ENCODE measurements at places on chromosomes 2 and 18.

- no peak for DNase-seq
These were observed 383.0 kb upstream of the DCC start for GRCh38 chr18:51957001-51957400.

- no peak for DNase-seq
These were observed 324.9 kb upstream of the TCF4 start for GRCh38 chr18:55912919-55913318.

- DNase-seq: no peak
These were observed 119.0 kb upstream of the CDC42EP3 start for GRCh38 chr2:37790462-37790861.

DNA sequence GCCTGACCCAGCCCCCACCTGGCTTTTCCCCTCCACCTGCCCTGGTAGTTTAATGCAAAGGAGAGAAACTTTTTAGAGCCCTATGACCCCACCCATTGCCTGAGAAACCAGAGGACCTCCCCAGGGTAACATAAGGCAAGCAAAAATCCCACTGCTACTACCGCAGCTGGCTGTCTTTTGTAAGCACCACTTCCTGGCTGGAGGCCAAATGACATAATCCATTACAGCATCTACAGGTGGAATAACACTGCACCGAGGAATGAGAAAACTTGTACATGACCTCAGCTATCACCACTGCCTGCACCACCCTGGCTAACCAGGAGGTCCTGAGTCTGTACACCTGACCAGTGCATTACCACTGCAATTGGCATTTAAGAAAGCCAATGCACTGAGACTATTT is 149.6 kb upstream of the GALNT5 start:
- DNase-seq: no peak

- no peak for DNase-seq
These were observed 206.4 kb upstream of the SLC39A10 start for GRCh38 chr2:195450552-195451113.

GRCh38 chr2:49569176-49569575 is 414.9 kb upstream of the FSHR start:
- no peak for DNase-seq

DNA sequence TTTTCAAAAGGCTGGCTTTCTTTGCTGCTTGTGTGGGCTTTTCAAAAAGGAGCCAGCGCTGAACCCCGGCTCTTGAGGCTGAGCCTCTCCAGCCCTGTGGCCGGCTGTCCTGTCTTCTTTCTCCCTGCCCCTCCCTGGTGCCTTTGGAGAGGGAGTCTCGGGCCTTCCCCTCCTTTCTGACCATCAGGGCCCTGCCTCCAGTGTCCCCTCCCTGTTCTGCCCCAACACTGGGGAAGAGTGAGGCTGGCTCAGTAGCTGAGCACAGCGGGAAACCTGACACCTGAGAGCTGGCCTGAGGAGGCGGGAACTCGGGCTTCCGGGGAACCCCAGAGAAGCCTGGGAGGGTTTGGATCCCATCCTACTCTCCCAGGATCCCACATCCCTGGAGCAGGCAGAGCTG is 232.1 kb downstream of the LOXHD1 start:
- DNase-seq: no peak

DNA sequence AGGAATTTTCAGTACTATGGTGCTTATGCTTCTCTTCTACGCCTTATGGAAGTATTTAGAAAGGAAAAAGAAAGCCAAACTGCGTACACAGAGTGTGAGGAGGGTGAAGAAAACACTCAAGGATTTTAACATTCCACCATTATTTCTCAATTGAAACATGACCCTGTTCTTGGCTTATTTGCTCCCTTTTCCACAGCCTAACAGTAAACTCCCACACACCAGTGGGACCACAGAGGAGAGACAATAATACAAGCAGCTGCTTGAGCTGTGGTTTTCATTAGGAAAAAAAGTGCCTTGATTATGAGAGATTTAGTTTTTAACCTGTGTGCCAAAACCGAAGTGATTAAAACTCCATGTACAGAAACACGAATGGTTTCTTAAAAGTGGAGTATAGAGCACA is 134.3 kb downstream of the MEP1B start:
- DNase-seq: no peak

- DNase-seq: no peak
These were observed 8.5 kb downstream of the TYW5 start for GRCh38 chr2:199946836-199947235.

GRCh38 chr2:112151701-112152440 is 13.7 kb downstream of the FBLN7 start:
- DNase-seq: no peak

GRCh38 chr2:124325667-124326440 is 300.8 kb downstream of the CNTNAP5 start:
- DNase-seq: no peak

GRCh38 chr2:101720732-101721131 is 23.2 kb downstream of the MAP4K4 start:
- DNase-seq: no peak

- no peak for DNase-seq
These were observed 746 bp upstream of the IL37 start for GRCh38 chr2:112910219-112910618.

DNA sequence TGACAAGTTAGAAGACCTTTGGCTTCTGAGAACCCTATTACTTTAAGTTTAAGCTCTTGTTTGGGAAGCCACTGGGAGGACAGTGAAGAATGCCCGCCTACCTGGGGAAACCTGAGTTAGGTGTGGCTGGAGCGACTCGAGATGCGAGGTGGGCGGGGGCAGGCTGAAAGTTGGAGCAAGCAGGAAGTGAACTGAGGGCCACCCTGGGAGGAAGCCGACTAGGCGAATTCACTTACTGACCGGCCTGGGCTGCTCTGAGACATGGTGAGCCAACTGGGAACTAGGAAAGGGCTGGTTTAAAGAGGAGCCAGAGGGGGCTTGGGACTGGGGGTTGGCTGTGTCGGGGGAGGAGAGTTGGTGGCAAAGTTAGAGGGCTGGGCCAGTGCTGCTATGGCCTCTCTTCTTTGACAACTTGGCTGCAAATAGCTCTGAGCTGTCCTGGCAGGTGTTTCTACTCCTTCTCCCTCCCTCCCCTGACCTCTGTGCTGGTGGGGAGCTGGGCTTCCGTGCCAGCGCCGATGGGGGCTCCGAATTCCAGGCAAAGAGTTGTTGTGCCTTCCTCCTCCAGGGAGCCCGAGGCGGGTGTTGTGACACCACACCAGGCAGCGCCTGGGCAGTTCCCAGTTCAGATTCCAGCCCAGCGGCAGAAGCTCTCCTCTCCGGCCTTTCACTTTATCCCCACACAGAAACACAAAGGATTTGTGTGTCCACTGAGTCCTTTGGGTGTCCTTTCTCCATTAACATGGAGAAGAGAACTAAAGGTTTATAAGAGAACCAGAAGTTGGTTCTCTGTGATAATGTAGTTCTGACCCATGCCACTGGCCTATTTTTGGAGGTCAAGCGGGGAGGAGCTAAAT is at the start of gene VAMP8:
Gene VAMP8 (plus strand): TSS at position 201 of the 857 bp plus-strand sequence. CDS start 61 bp downstream, at position 262.
- no peak for DNase-seq

DNA sequence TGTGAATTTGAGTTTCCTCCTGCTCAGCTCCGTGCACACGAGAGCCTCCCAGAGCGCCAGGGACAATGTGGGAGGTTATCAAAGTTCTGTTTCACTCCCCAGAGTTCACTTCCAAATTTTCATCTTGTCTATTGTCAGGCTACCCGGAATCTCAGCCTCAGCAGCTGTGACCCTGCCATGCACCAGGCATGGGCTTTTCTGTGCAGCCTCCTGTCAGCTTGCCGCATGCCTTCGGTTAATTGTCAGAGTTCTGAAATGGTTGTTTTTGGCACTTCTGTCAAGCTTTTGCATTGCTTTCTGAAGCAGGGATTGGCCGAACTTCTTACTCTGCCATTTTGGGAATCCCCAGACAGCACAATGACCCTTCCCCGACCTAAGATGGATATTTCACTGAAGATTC is 60.4 kb downstream of the SH3YL1 start:
- no peak for DNase-seq

GRCh38 chr2:29325544-29325943 is 210.3 kb downstream of the CLIP4 start:
- no peak for DNase-seq

DNA sequence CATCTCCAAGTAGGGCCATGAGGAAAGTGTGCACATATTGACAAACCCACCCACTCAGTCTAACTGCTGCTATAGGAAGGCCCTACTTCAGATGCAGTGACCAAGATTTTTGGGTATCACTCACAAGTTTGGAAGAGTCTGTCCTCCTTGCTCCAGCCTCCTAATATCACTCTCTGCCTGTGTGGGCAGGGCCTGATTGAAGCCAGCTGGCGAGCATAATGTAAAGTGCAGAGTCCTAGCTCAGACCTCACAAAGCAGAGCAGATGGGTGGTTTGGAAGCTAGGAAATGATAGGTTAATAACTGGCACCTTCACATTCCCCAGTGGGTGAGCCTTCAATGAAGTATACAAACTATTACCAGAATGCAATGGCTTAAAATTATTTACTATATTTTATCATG is 11.2 kb upstream of the SULT1C3 start:
- no peak for DNase-seq

DNA sequence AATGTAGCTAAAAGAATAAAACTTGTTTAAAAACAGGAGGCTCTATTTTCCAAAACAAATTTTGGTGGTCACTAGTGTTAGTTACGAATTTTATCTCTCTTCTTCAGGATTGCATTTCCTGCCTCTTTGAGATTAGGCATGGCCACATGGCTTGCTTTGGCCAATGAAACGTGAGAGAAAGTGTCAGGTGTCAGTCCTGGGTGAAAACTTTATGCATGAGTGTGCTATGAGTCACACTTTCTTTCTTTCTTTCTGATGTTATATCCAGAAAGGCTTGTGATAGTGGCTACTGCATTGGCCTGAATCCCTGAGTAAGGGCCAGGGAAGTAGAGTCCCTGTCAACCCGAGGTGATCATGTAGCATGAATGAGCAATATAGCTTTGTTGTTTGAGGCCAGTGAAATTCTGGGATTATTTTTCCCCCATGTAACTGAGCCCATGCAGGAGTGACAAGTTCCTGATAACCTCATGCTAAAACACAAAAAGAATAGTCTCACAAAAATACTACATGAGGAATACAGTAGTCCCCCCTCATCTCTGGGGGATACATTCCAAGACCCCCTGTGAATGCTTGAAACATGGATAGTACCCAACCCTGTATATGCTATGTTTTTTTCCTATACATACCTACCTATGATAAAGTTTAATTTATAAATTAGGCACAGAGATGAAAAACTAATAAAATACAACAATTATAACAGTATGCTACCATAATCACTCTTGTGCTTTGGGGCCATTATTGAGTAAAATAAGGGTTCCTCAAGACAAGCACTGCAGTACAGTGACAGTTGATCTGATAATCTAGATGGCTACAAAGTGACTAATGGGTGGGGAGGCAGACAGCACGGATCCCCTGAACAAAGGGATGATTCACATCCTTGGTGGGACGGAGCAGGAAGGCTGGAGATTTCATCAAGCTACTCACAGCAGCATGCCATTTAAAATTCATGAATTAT is 109.5 kb downstream of the CDC42EP3 start:
- no peak for DNase-seq

- no peak for DNase-seq
These were observed 98.4 kb downstream of the COLEC12 start for GRCh38 chr18:402129-402528.

DNA sequence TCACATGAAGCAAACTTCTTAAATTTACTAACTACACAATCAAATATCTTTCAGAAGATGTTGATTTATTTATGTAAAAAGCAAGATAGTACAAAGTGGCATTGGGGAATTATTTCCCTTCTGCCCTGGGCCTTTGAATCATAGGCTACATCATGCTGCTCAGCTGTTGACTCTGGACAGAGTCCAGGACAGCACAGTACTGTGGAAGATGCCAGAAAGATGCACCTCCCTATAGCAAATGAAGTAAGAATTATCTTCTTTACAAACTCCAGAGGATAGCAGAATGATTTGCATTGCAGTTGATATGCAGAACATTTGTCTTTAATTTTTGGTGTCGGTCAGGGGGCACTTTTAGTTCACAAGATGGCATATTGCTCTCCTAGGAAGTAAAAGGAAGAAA is 1354.5 kb upstream of the ZEB2 start:
- no peak for DNase-seq

DNA sequence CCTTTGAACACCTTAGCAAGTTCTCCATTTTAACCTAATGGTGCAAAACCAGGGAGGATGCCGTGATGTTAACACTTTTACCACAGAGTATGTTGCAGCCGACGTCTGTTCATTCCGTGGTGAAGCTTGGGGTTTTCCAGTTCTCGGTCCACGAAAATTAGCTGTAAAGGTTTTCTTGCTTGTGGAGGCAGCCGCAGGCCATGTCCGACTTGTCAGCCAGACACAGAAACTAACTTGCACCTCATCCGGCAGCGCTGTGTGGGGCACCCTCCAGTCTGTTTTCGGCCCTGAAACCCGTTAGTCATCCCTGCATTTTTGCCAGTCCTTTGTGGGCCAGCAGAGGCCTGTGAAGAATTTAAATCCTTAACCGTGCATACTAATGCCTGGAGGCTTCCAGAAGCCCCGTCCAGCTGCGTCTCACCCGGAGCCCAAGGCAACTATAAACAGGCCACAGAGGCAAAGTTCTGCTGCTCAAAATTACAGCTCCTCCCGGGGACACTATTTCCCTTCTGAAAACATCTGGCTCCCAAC is 70.6 kb downstream of the SH3YL1 start:
- DNase-seq: no peak

- DNase-seq: no peak
These were observed 151.0 kb downstream of the HDAC4 start for GRCh38 chr2:239249776-239250175.

- peak; percentile 24 for DNase-seq
These were observed 717 bp downstream of the IHH start for GRCh38 chr2:219059725-219060682.

DNA sequence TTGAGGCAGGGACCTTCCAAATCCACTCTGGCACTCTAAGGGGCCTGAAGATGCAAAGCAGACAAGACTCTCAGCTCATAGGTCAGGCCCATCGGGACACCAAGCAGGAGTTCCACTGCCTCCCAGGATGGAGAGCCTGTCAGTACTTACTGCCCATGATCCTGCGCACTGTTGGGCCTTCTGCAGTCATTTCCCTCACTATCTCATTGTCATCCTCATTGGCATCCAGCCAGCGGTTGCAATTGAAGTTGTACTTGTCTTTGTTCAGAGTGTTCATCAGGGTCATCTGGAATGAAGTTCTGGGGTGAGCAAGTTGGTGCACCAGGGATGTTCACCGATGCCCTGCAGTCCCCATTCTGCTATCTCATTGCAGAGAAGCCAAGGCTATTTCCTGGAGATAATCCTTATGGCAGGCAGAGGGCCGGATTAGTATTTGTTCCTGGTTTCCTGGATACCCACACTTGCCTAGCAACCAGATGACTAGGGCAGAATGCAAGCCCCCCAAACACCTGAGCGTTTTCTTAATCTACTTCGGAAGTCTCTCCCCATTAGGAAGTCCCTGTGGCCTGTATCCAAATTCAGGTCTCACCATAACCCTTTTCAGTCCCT is 65.1 kb downstream of the LOXHD1 start:
- peak; percentile 27 for DNase-seq

- DNase-seq: no peak
These were observed 49.3 kb downstream of the MMADHC start for GRCh38 chr2:149538138-149538833.

All from endothelial cell (in vitro differentiated cells).